Activated effector memory CD4-positive, alpha-beta T cell treated with Interleukin-2 at 50 U/mL for 16 hours (primary cell): ENCODE measurements at places on chromosomes 5 and 9.

GRCh38 chr9:677461-678097 is 163.9 kb upstream of the DMRT1 start:
- no peak for DNase-seq

DNA sequence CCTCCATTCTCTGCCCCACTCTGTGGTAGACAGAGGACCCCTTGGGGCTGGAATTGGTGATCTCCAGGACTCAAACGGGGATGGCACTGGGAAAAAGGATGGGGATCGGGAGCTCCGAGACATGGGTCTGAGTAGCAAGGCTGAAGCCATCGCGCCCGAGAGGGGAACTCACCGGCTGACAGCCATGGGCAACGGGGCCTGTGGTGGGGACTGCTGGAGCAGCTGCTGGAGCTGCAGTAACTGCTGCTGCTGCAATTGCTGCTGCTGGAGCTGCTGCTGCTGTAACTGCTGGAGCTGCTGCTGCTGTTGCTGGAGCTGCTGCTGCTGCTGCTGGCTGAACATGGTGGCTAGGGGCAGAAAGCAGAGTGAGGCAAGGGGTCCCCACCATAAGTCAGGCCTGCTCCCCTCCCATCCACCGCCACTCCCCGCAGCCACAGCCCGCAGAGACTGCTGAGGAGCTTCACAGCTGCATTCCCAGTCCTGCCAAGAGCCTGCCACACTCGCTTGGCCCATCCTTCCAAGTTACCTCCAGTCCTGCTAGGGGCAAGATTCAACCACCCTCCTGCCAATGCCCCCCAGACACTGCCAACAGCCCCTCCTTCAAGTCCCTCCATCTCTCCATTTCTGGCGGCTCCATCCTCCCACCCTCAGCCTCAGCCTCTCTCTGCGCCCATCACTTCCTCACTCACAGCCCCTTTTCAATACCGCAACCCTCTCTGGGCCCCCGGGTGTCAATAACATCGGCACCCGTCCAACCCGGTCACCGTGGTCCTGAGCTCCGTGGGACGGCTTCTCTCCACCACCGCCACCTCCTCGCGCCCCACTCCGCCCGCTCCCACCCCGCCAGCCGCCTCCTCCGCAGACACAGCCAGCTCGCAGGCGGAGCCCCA is 611 bp downstream of the CIZ1 start:
- DNase-seq: peak; percentile 2

- DNase-seq: no peak
These were observed 20.1 kb upstream of the IFNB1 start for GRCh38 chr9:21097817-21098216.

- DNase-seq: no peak
These were observed 264.3 kb downstream of the ENC1 start for GRCh38 chr5:74376187-74376586.

DNA sequence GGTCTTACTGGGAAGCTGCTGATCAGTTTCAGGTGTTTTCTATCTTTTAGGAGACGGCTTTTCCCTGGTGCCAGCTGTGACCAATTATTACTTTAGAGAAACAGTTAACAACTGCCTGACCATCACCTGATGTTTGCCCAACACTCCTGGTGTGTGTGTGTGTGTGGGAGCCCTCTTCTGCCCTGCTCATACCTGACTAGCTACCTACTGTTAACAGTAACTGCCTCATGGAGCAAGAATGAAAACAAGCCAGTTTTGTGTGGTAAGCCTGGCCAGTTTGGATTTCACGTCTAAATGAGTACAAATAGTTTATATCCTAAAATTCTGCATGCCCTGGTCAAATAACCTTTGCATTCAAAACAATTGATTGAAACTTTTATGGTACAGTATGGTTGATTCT is 46.1 kb upstream of the RIOK2 start:
- DNase-seq: no peak

GRCh38 chr9:12759761-12760160 is 15.1 kb upstream of the LURAP1L start:
- no peak for DNase-seq

DNA sequence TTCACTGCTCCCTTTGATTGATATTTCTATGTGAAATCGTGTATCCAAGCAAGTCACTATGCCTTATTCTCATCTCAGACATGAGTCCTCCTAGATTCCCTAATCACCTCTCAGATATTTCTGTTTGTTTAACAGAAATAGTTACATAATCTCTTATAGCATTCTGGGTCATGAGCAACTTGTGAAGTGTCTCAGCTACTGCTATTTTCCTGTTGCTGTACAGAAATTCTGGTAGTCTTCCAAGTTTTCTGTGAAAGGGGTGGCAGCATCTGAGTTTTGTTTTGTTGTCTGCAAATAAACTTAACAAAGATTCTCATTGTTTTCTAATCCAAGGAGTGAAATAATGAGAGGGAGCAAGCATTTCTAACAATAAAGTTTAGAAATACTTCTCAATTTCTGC is 256.9 kb upstream of the ST8SIA4 start:
- DNase-seq: no peak

DNA sequence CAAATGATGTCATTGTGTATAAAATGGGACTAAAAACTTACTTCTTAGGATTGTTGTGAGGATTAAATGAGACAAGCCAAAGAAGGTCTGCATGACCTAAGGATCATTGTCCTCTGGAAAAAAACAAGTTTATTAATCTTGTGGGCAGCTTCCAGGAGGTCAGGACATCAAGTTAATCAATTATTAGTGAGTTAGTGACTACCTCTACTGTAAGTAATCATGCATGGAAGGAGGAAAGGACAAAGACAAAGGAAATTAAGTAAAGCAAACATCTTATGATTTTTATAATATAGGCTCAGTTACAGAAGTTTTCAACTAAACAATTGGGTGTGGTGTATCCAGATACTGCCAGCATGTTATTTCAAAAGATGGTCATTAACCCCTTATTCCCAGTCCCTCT is 129.3 kb upstream of the TUT7 start:
- DNase-seq: no peak

- no peak for DNase-seq
These were observed 600.8 kb upstream of the DAB2 start for GRCh38 chr5:40025586-40025985.

DNA sequence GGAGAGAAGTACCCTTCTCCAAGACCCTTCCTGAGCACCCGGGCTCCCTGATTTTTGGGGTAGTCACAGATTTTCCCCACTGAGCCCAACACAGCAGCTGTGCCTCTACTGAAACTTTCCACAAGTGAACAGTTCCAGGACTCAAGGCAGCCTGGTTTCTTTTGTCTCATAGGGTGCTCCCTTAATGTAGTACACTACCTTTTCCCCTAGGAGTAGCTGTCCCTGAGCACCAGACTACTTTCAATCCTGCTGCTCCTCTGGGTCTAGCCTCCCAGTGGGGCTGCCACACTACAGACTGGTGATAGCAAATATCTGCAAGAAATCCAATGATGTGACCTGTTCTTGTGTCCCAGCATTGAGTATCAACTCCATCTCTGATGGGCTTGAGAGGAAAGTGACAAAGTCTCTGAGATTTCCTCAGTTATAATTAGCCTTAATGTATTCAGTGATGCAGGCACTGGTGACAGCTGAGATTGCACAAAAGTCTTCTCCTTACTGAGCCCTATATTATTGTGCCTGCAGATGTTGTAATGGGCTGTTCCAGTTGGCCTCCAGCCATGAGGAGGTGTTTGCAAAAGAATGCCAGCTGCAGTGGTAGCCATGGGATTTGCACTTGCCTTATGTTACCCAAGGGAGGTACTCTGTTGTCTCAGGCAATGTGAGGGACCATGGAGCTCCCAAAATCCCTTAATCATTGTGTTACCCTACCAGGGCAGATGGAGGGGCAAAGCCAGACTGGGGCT is 1802.5 kb downstream of the EFNA5 start:
- no peak for DNase-seq

GRCh38 chr9:29822458-29822857 is 2249.2 kb upstream of the C9orf72 start:
- no peak for DNase-seq

DNA sequence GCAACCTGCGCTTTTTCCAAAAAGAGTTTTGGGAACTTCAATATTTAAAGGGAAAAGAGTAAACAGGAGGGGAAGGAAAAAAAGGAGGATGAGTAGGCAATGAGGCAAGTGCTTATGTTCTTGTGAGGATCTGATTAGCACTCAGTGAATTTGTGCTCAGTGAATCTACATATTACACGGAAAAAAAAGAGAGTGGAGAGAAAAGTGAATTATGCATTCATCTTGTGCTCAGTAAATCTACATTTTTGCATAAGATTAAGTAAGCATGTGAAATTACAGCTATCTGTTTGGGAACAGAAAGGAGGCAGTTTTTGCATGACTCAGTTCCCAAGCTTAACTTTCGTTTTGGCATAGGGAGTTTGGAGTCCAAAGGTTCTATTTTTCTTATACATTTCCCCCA is 170.1 kb downstream of the CDH10 start:
- no peak for DNase-seq

GRCh38 chr5:169657127-169657526 is 20.1 kb downstream of the DOCK2 start:
- no peak for DNase-seq

GRCh38 chr9:137685741-137686420 is 67.1 kb downstream of the EHMT1 start:
- DNase-seq: no peak

DNA sequence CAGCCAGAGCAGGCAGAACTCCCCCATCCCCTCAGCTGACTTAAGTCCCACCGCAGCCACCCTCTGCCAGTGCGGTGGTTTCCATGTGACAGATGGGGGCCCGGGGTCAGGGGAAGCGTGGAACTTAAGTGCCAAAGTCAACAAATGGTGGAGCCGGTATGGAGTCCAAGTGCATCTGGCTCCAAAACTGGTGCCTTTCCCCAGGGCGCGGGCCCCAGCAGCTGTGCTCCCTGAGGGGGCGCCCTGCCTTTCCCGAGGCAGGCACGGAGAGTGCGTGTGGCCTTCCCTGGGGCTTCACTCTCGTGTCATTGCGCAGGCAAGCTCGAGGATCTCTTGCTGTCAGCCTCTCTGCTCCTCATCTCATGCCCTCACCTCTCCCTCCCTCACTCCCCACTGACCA is 33.8 kb downstream of the SLC46A2 start:
- DNase-seq: no peak

DNA sequence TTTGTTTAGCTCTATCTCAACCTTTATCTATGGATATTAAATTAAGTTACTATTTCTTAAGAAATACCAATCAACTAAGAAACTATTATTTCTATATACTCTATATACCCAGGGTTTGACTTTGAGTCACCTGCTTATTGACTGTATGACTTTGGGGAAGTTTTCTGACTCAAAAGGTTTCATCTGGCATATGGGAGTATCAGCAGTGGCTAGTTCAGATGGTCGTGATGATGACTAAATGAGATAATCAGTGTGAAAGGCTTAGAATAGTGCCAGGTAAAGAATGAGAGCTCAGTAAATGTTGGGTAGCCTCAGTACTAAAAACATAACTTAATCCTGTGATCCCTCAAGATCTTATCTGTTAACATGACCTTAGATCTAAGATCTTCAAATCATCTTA is 179.7 kb upstream of the ISL1 start:
- no peak for DNase-seq

- DNase-seq: no peak
These were observed 635 bp downstream of the FBN2 start for GRCh38 chr5:128537221-128537999.

DNA sequence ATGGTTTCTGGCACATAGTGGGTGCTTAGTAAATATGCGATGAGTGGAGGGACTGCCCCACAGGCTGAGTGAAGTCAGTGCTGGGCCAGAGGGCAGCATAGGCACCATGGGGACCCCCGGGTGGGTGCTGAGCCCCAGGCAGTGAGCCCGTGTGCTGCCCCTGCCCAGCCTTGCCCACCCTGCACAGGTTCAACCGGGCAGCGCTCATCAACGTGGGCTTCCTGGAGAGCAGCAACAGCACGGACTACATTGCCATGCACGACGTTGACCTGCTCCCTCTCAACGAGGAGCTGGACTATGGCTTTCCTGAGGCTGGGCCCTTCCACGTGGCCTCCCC is 7.2 kb downstream of the B4GALT7 start:
- no peak for DNase-seq

GRCh38 chr5:112614285-112614684 is 123.4 kb upstream of the APC start:
- no peak for DNase-seq

DNA sequence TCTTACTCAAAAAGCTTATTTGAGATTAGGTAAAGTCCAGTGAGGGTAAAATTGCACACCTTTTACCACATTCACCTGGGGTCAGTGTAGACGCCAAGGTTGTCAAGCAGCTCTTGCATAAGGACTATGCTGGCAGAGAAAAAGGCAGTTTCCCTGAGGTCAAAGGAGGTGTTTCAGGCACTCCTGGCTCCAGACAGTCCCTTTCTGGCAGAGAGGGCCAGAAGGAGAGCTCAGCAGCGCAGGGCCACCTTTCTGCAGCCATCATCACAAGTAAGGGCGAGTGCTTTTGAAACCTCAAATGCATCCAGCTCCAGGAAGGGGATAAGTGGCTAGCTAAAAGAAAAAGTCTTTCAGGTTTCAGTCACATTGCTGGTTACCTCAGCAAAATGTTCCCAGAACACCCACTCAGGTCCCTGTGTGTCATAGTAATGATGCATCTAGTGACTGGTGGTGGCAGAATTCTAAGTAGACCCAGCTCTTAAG is 16.7 kb upstream of the IL13 start:
- no peak for DNase-seq

GRCh38 chr9:19998153-19998552 is 209.3 kb upstream of the SLC24A2 start:
- no peak for DNase-seq

- DNase-seq: no peak
These were observed 14.7 kb upstream of the NOTCH1 start for GRCh38 chr9:136560586-136560985.

DNA sequence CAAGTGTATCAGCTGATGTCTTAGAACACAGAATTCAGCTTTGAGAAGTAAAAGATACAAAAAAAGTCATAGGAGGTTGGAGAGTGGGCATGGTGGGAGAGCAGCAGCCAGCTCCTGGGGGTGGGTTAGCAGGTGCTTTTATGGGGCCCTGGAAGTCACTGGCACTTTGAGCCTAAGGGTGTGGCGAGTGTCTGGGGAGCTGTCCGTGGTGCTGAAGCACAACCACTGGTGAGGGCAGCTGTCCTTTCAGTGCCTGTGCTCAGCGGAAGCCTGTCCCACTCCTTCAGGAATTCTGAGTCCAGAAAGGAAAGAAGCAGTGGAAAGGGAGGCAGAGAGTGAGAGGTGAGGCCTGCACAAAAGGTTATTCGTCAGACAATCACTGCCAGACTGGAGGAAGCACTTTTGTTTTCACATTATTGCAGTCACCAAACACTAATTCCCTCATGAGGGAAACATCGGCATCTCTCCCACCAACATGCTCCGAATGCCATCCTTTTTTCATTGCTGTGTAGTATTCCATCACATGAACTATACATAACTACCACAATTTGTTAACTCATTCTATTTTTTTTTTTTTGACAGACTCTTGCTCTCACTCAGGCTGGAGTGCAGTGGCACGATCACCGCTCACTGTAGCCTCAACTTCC is 59.4 kb upstream of the RAPGEF1 start:
- DNase-seq: peak; percentile 25

DNA sequence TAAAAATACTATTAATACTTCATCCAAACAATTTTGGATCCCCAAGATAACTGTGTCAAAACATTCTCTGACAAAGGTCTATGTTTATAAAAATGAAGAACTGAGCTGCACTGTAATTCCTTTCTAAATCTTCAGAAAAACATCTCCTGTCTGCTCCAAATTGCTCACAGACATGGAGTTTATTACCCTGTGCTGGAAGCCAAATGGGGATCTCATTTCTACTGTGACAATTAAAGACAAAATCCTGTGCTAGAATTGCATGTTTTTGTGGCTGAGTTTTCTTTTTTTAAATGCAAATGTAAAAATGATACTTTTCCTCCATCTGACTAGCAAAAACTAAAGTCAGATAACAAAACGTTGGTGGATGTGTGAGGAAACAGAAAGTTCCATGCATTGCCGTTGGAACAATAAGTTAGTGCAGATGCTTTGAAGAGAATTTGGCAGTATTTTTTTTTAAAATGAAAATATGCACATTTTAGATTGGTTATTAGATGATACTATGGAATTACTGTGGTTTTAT is 93.5 kb downstream of the GNA14 start:
- no peak for DNase-seq
